Activated T-cell treated with anti-CD3 and anti-CD28 coated beads for 24 hours (primary cell): ENCODE measurements at places on chromosomes 16 and 17.

- no peak for DNase-seq
These were observed 33.2 kb upstream of the USP7 start for GRCh38 chr16:8996891-8997290.

DNA sequence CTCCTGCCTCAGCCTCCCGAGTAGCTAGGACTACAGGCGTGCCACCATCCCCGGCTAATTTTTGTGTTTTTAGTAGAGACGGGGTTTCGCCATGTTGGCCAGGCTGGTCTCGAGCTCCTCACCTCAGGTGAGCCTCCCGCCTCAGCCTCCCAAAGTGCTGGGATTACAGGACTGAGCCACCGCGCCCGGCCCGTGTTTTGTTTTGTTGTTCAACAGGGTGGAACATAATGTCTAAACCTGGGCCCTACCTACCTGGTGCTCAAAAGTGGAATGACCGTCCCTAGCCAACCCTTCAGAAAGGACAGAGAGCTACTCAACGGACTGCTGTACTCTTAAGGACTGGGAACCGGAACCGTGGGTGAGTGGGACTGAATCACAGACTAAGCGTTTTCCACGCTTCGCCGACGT is 772 bp upstream of the KIF22 start:
- DNase-seq = no peak

GRCh38 chr17:55990332-55991006 is 162.8 kb upstream of the ANKFN1 start:
- no peak for DNase-seq

DNA sequence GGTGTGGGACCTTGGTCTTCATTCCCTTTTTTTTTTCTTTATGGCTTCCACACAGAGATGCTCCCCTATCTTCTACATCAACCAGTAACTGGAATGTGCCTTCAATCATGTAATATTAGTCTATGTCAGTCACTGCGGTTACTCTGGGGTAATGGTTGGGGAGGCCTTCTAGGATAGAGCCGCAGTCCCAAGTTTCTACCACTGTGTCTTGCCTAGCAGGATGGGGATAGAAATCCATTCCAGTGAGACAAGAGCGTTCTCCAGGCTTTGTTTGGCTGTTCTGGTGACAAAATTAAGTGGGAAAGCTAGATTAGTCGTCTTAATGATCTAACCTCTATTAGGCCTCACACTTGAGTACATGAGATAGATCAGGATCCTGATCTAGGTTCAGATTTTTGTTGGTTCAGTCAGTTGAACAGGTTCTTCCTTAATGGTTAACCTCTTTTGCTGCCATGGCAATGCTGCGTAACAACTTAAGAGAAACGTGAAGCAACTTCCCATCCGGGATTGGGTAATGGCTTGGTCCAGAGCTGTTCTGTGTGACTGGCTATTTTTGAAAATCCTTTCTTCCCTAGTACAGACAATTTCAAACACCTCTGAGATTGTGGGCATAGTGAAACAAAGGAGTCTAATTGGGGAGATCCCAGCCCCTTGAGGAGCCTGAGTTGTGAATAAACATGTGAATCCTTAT is 8.7 kb downstream of the MSL1 start:
- DNase-seq = no peak

- DNase-seq = no peak
These were observed 1.1 kb upstream of the PLEKHG4 start for GRCh38 chr16:67277999-67278772.

GRCh38 chr16:53372992-53373871 is 61.0 kb upstream of the RBL2 start:
- DNase-seq = peak; percentile 60

GRCh38 chr16:30131869-30132475 is 9.0 kb upstream of the MAPK3 start:
- DNase-seq = no peak

DNA sequence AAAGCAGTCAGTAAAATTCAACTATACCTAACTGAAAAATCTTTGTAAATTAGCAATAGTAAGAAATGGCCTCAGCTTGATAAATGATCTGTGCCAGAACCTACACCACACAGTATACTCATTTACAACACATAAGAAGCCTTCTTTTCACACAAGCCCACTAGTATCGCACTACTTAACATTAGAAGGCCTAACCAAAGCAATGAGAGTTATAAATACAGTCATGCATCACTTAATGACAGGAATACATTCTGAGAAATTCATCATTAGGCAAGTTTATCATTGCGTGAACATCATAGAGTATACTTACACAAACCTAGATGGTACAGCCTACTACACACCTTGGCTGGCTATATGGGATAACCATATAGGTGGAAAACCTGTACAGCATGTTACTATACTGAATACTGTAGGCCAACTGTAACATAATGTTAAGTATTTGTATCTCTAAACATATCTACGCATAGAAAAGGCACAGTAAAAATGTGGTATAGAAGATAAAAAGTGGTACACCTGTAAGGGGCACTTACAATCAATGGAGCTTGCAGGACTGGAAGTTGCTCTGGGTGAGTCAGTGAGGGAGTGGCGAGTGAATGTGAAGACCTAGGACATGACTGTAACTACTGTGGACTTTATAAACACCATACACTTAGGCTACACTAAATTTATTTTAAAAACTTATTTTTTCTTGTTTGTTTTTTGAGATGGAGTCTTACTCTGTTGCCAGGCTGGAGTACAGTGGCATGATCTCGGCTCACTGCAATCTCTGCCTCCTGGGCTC is 126.5 kb upstream of the CORO6 start:
- no peak for DNase-seq

DNA sequence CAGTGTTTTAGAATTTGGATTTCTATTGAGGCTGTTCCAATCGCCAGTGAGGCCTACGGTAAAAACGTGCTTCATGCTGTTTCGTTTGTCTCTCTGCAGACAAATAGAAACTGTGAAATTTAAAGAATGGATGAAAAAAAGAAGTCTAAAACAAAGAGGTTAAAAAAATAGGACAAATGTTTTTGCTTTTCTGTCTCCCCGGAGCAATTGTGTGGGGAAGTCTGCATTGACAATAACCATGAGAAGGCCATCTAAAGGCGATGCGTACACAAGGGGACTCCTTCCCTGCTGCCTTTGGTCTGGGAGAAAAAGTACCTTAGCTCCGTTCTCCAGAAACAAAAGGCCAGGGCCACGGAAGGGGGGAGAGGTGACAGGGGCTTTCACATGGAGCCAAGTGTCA is 4.6 kb upstream of the ZFHX3 start:
- no peak for DNase-seq

DNA sequence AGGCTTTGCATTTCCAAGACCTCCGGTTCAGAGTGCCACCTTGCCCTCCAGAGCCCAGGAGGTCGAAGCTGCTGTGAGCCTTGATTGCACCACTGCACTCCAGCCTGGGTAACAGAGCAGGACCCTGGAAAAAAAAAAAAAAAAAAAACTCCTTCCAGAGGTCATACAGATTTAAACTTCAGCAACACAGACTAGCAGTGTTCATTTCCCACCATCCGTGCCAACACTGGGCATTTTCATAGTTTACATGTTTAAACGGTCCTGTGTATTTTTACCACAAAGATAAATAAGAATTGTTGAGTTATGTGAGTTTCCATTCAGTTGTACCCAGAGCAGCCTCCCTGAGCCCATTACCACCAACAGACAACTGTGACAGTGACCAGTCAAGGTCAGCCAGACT is 50.4 kb downstream of the ZDHHC7 start:
- no peak for DNase-seq

GRCh38 chr16:56506941-56507340 is 12.9 kb downstream of the BBS2 start:
- no peak for DNase-seq

GRCh38 chr16:55565086-55565485 is 1.4 kb upstream of the CAPNS2 start:
- no peak for DNase-seq

DNA sequence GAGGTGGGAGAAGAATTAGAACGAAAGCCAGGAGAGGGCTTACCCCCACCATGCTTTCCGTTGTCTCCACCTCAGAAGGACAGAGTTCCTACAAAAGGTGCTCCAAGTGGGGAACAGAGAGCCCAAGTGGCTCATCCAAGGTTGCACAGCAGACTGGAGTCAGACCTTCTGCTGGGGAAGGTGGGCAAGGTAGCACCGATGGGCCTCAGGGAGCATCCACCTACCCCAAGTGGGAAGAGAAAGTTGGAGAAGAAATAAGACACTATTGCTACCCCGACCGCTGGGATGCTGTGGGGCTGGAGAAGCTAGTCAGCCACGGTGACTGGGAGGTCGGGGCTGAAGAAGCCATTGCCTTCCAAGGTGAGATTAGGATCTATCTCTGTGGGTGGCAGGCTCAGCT is 21.5 kb downstream of the UNC119 start:
- no peak for DNase-seq

GRCh38 chr17:43841282-43841681 is 5.7 kb upstream of the CD300LG start:
- DNase-seq = no peak

- DNase-seq = no peak
These were observed 50.1 kb downstream of the GTF3C1 start for GRCh38 chr16:27499659-27500055.

DNA sequence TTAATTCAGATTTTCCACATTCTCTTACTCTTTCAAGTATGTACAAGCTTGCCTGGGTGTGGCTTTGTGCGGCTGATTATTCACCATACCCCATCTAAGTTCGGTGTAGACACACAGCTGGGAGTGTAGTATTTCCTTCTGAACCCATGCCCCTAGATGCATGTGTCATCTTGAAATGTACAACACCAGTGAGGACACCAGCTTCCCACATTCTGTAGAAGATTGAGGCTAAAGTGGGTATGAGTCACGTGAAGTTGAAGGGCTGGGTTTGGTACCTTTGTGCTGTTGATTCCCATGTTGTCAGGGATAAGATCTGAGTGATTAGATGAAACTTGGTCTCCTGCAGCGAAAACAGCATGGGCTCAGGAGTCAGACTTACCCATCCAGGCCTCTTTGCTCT is 14.6 kb upstream of the DHX8 start:
- DNase-seq = no peak

DNA sequence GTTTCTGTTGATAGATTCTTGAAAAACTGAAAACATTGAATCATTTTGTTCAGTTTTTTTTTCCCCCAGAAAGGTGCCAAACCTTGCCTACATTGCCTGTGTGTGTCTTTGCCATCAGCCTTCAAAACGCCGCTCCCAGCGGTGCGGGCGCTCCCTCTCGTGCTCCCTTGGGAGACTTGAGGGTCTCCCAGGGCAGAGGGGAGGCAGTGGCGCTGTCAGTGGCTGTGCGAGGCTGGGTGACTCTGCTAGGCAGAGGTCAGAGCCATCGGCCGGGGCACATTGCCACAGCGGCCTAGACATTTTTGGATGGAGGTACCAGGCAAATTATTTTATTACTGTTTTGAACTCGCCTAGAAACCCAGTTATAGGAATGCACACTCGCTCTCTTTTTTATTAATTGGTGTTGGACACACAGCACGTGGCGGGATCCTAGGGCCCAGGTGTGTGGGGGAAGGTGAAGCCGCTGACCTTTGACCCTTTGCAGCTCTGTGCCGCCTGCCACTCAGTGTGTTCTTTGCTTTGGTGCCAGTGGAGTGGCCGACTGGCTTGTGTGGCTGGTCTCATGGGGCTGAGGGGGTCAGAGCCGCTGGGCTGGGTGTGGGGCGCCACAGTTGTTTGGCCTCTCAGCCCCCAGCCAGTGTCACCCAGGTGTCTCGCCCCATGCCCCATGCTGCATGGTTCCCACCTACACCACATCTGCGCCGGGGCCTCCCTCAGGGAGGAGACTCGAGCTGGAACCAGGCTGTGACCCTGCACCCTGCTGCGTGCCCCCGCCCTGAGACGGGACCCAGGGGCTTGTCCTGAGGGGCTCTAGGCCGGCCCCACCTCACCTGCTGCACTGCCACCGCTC is 115.7 kb downstream of the BANP start:
- no peak for DNase-seq

DNA sequence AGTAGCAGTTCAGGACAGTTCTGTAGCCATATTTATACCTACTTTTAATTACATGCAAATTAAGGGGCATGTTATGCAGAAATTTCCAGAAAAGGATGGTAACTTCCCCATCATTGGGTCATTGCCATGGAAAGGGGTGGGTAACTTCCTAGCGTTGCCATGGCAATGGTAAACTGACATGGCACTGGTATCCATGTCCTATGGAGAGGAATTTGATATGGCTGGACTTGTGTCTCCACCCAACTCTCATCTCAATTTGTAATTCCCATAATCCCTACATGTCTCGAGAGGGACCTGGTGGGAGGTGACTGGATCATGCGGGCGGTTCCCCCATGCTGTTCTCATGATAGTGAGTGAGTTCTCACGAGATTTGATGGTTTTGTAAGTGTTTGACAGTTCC is 35.6 kb upstream of the CACNG4 start:
- DNase-seq = no peak

GRCh38 chr17:64216338-64217248 is 46.5 kb downstream of the TEX2 start:
- no peak for DNase-seq

DNA sequence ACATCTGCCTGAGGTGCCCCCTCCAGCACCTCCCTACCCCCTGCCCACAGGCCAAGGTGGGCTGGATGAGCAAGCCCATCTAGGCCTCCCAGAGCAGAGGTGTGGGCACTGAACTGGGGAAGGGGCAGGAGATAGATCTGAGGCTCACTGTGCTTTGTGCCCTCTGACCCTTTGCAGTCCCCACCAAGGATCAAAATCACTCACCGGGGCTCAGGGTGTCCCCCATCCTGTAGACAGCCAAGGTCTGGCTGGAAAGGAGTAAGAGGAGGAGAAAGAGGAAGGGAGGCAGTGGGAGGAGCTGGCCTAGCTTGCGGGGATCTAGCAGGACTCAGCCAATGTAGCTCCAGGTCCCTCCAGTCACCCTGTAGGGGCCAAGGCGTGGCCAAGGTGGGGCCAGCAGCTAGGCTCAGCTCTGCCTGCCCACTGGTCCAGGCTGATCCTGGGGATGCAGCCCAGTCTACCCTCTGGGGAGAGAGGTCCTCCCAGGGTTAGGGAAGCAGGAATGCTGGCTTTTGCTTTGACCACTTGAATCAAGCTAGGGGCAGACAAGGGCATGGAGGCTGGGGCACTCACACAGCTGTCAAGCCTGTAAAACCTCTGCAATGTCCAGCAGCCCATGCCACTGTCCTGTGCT is 1.8 kb downstream of the SLC12A4 start:
- no peak for DNase-seq

DNA sequence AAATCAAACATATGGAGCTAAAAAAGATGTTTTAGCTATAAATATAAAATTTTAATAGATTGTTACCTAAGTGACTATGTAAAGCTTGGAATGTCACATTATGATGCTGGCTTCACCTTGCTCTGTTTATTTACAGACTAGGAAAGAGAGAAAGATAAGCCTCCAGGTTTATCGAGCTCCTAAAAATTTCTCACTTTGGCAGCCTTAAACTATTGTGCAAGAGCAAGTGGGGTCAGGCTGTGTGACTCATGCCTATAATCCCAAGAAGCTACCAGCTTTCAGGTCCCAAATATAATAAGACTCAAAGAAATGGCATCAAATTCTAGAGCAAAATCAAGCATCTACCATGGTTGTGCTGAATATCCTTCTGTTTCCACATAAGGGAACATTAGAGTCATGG is 34.3 kb upstream of the PRSS54 start:
- DNase-seq = no peak

GRCh38 chr16:84703681-84704080 is 3.9 kb downstream of the USP10 start:
- no peak for DNase-seq
